ENCODE measurements at places on chromosomes 1 and 21.

- no peak for DNase-seq
Measured at GRCh38 chr1:98172022-98172421, 251.2 kb upstream of the DPYD start.

DNA sequence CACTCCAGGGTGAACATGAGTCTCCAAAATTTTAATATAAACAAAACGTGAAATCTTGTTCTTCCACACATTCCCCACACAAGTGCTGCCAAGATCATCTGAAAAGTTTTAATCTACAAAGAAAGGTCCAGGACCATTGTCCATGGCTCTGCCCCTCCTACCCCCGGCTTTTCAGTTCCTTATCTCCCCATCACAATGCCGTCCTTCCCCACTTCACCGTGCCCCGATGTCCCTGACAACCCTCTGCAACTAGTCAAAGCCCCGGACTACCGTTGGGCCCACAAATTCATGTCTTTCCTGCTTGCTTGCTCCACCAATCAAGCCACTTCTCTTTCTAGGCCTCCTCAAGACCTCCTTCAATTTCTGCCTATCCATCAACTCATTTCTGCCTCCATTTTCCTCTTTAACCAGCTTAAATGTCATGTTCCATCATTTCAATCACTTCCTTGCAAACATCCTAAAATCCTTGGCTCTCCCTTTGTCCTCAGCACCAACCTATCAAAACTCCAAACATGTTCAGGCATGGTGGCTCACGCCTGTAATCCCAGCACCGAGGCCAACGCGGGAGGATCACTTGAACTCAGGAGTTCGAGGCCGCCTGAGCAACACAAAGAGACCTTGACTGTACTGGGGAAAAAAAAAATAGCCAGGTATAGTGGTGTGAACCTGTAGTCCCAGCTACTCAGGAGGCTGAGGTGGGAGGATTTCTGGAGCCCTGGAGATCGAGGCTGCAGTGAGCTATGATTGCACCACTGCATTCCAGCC, 14.0 kb upstream of the BMP8B start:
- no peak for DNase-seq

DNA sequence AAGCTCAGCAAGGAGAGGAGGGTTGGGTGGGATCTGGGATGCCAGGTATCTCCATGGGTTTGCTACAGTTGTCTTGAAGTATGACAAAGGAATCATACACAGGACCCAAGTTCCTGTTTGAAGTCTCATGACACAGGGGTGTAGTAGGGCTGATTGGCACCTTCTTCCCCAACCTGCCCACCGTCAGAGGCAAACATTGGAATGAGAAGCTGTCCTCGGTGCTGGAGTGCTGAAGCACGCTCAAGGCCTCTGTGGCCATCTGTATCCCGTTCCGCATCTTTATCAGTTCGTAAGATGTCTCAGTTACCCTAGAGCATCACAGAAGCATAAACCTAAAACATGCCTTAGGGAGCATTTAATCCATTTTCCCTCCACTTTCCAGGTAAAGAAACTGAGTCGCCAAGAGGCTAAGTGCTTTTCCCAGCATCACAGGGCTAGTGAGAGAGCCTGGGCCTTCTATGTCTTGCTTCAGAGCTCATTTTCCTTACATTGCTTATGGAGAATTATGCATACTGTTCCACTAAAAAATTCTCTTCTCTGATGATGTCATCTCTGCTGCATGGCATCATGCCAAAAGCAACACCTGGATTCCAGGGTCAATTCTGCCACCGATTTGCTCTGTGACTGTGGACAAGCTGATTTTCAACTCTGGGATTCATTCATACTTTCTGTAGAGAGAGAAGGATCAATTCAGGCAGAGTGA, 34.2 kb downstream of the VWA5B1 start:
- DNase-seq, result no peak

DNA sequence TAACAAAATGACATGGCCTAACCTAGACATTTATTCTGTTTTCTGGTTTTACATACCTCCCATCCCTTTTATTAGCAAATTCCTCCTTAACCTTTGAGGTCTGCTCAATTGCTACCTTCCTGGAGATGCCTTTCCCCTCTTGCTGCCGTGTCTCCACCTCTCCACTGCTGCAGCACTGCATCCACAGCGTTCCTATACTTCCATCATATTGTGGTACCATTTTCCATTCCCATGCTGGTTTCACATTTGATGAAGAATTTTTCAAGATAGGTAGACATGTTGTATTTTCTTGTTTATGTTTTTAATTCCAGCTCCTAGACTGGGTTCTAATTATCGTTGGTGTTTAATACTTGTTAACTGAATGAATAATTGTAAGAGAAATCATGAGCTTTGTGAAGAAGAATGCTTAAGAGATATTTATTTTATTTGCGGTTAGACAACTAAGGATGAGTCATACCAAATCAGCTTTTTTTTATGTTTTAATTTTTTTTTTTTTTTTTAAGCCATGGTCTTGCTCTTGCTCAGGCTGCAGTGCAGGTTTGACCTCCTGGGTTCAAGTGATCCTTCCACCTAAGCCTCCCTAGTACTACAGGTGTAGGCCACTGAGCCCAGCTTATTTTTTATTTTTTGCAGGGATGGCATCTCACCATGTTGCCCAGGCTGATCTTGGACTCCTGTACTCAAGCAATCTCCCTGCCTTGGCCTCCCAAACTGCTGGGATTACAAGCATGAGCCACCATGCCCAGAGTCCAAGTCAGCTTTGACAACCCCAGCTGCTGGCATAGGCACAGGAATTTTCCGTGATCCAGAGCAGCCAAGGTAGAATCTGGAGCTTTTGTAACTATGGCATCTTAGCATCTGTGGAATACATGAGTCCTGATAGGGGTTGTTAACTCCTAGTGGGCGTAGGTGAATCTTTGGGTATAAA, 44.0 kb downstream of the ATP6V1G3 start:
- DNase-seq, result no peak

DNA sequence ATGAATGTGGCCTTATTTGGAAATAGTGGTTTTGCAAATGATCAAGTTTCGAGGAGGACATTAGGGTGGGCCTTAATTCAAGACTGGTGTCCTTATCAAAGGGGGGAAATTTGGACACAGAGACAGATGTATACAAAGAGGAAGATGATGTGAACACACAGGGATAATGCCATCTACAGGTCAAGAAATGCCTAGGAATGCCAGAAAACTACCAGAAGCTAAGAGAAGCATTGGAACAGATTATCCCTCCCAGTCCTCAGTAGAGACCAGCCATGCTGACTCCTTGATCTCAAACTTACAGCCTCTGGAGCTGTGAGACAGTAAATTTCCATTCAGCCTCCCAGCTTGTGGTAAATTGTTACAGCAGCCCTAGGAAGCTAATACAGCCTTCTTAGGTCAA, 151.4 kb downstream of the PTGER3 start:
- no peak for DNase-seq

- no peak for DNase-seq
Measured at GRCh38 chr1:89732643-89733222, 88.1 kb upstream of the LRRC8D start.

DNA sequence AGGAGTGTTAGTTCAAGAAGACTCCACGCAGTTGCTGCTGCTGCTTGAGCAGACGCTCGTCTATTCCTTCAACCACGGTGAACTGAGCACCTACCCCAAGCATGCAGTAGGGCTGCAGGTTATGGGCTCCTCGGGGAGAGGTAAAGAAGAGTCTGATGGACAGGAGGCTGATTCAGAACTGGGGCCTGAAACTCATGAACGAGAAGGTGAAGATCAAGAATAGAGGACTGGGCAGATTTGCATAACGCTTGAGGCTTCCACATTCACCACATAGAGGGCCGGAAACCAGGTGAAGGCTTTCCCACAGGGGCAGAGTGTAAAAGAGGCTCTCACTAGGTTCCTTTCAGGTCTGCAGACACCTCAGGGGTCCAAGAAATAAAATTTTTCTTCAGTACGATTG, 9.1 kb downstream of the ABCA4 start:
- no peak for DNase-seq

DNA sequence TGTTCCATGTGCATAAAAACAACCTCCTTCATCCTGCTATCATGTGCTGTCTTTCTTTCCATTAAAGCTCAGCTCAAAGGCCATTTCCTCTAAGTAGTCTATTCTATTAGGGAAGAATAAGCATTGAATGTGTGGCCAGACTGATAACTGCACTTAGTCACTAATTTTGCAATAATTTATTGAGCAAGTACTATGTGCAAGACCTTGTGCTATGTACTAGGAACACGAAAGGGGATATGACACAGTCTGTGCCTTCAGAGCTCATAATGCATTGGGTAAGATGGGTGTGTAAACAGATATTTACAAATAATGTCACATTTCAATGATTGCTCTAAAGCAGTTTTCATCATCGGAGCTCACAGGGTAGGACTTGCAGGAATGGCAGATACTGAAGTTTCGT, 54.2 kb downstream of the NMNAT2 start:
- DNase-seq, result peak; percentile 11
